Frontal cortex (tissue), 4 donors: ENCODE measurements at places on chromosomes 7 and 10.

DNA sequence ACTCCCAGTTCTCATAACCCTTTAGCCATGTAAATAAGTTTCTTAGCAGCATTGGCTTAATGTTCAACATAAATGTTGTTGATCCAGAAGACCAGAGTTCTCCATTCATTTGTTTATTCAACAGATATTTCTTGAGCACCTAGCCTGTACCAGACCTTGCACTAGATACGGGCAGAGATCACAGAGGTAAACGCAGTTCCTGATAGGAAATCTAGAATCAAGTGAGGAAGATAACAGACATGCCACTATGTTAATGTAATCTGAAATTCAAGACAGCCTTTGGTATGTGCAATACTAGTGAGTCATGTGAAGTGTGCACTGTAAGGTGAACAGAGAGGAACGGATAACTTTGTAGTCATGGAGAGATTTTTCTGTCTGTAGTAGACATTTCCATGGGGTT, 3.0 kb downstream of the BUB3 start:
- DNase-seq = no peak

DNA sequence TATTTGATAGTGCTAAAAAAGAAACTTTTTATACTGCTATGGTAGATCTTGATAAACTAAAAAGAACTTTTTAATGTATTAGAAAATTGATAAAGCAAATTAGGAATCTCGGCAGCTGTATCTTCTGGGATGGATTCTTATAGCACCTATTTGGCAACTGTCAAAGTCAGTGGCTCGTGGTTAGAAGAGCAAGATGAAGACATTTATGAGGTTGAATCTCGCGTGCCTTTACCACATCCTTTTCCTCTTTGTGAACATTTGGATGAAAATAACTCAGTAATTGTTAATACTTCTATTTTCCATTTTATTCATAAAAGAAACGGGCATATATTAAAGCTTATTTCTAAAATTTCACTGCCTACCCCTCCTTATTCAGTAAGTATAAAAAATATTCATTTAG, 76.2 kb downstream of the CYP51A1 start:
- no peak for DNase-seq

- no peak for DNase-seq
Measured at GRCh38 chr7:105664816-105665525, 83.7 kb upstream of the EFCAB10 start.

- no peak for DNase-seq
Measured at GRCh38 chr7:106255246-106255645, 29.5 kb downstream of the NAMPT start.

DNA sequence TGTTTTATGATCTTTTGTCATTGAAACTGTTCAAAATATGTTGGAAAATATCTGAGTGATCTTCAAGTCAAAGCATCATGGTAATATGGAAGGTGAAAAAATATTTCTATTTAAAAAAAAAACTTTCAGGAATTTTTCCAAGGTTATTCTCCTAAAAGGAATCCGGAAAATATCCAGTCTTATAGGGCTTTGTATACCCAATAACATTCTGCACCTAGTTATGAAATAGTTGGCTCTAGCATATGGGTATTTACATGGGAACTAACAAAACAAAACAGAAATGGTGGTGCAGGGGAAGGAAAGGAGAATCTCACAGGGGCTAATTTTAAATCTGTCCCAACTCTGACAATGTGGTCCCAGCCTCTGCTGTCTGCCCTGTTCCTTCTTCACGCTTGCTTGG, 167.1 kb upstream of the RHEB start:
- DNase-seq = no peak

GRCh38 chr10:71383972-71384687, 12.6 kb upstream of the CDH23 start:
- DNase-seq = peak; percentile 52

DNA sequence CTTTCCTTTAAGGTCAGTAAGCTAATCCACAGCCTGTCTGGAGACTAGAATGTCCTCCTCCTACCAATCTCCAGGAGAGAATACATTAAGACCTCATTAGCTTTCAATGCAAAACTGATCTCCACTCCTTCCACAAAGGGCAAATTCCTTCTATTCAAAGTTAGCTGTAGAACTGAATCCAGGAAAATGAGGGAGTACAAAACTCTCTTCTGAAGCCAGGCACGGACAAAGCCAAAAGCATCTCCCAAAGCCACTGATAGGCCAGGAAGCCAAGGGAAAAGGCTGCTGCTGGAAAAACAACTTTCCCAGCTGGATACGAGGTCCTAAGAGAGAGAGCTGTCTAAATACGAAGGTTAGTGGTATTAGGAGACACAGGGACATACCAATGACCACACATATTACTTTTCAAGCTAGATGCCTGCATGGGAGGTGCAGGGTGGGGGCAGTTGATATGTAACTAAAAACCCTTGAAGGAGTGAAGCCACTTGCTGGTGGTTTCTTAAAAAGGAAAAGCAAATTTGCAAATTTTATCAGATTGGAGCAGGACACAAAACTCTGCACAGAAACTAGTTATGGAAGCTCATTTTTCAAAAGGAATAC, 43.6 kb downstream of the MKX start:
- DNase-seq = no peak

DNA sequence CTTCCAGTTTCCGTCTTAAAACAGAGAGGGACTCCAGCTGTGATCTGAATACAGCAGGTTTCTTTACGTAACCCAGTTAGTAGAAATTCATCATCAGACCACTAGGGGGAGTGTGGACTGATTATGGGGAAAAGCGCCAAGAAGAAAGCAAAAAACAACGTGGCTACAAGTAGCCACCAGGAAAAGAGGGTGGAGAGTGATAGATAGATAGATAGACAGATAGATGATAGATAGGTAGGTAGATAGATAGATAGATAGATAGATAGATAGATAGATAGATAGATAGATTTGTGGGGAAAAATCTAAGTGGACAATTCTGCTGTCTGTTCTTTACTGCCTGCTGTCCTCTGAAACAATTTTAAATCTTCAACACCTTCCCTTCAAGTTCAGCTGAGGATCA, 12.7 kb upstream of the AKR1B10 start:
- DNase-seq = peak; percentile 51
